ENCODE measurements at places on chromosomes 2 and 18. TPM values are rescaled to one million over a fixed set of nuclear protein-coding genes. Genes with fewer than 3 reads are reported as not detected.

The EGR4 gene
- not detected for total RNA-seq

The NTSR2 gene
- total RNA-seq = not detected

The IHH gene
- not detected for total RNA-seq

The CGREF1 gene
- total RNA-seq = 2.3 TPM

The GKN1 gene
- total RNA-seq = not detected

The USP40 gene
- total RNA-seq = 60.2 TPM

The DNAJC5G gene
- total RNA-seq = not detected

DNA sequence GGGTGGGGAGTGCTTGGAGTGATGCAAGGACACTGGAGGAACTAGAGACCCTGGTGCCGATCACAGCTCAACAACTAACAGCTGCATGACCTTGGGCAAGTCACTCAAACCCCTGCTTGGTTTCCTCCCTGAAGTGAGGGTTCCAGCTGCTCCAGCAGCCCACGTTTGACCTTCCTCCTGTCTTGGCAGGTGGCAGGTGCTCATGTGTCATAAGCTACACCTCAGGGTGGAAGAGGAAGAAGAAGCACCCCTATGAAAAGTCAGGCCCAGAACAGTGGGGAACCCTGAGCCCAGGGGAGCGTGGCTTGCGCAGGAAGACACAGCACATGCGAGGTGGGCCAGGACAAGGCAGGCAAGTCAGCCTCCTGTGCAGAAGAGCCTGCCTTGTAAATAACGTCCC, 42.4 kb downstream of the MRPL35 start:
- DNase-seq = no peak

GRCh38 chr2:70321370-70321769, 19.5 kb upstream of the FAM136A start:
- no peak for DNase-seq

- no peak for DNase-seq
Observed at GRCh38 chr2:88199912-88200682, 30.0 kb downstream of the THNSL2 start.

DNA sequence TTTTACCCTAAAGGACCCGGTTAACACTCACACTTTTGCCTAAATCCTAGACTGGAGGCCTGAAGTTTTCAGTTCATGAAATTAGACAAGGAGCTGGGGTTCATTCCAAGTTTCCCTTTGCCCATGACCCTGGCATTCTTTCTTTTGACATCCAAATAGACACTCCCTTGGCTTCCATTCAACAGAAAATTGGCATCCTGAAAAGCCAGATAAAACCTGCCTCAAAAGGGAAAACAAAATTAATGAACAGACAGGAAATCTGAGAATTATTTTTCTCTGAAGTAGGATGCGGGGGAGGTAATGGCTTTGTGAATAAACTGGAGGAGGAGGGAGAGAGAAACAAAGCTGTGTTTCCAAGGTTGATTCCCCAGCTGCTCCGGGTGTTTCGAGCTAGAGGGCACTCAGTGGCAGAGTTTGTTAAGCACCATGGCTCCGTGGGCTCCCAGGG, 41.0 kb downstream of the SPP2 start:
- no peak for DNase-seq

DNA sequence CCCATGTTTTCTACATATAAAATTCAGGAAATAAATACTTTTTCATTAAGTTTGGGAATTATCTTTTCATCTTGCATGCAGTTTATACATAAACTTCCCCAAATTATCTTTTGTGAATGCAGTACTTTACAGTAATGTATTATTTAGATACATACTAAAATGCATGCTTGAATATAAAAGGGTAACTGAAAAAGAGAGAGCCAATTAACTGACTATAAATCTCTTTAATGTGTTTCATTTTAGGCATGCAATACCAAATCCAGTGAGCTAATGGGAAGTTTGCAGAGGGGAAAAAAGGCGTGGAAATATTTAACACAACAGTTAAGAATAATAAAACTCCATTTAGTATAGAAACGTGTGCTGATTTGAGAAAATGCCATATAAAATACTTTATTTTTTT, 39.2 kb downstream of the COL4A4 start:
- no peak for DNase-seq

GRCh38 chr2:197556456-197556855, 40.6 kb downstream of the MOB4 start:
- DNase-seq = no peak

GRCh38 chr18:23266717-23267446, 131.6 kb downstream of the CABLES1 start:
- no peak for DNase-seq

GRCh38 chr2:169222665-169223064, 139.7 kb downstream of the LRP2 start:
- DNase-seq = no peak

DNA sequence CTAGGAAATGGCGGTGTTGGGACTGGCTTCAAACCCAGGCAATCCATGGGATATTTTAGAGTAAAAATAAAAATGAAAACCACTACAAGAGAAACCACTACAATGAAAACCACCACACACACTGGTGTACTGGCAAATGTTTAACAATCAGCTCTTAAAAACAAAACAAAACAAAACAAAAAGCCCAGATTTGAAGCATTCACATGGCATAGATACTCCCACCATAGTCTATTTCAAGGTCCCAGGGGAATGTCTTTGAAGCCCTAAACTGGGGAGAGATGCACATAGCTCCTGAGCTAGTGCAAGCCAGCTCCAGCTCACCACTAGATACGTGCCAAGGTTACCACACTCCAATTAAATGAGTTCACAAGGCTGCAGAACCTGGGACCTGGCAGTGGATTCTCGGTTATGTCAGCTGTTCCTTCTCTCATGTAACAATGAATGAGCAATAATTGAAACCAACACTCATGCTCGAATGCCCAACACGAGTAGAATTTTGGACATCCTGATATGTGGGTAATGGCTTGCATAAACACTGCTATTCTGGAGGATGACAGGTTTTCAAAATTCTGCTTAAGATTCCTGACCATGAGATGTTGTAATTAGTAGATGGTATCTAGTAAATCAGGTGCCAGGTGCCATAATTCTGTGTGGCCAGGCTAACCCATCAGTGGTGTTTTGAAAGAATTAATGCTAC, 102.2 kb downstream of the OSBPL6 start:
- DNase-seq = no peak

- no peak for DNase-seq
Observed at GRCh38 chr2:238689331-238689730, 158.6 kb upstream of the TWIST2 start.

- DNase-seq = no peak
Observed at GRCh38 chr2:143907801-143908200, 612.1 kb downstream of the ZEB2 start.

GRCh38 chr2:14866736-14867352, 234.3 kb downstream of the LRATD1 start:
- no peak for DNase-seq

GRCh38 chr2:190315273-190315672, 4.4 kb downstream of the HIBCH start:
- no peak for DNase-seq

DNA sequence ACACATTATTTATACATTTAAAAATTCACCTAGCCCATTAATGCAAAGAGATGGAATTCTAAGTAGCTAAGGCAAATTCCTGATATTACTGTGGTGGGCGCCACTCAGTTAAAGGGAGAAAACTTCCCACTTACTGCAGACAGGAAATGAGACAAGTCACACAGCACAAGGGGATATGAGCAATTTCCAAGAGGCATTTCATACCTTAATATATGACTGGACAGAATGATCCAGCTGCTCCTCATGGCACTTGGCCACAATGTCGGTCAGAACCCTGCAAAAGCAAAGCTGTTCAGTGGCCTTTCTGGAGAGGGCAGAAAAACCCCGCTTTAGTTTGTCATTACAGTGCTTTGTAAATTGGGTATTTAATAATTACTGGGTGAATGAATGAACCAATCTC, 121.4 kb upstream of the CCDC195 start:
- DNase-seq = no peak

- DNase-seq = no peak
Observed at GRCh38 chr2:25286025-25286400, 55.7 kb downstream of the DNMT3A start.

DNA sequence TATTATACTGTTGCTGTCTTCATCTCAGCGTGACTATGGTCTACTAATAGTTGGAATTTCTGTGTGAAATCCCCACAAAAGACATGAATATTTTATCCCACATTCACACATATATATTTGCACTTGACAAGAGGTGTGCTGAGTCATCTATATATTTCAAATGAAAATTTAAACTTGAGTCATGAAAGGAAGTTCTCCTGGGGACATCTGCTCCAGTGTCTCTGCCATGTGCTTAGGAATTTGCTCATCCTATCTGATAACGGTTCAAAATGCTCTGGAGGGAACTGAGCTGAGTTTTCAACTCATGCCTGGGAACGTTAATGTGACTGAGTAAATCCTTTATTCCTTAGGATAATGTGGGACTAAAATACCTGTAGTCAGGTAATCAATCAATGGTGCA, 326.2 kb upstream of the MEX3C start:
- no peak for DNase-seq

- no peak for DNase-seq
Observed at GRCh38 chr2:76415821-76416220, 705.1 kb upstream of the GCFC2 start.

DNA sequence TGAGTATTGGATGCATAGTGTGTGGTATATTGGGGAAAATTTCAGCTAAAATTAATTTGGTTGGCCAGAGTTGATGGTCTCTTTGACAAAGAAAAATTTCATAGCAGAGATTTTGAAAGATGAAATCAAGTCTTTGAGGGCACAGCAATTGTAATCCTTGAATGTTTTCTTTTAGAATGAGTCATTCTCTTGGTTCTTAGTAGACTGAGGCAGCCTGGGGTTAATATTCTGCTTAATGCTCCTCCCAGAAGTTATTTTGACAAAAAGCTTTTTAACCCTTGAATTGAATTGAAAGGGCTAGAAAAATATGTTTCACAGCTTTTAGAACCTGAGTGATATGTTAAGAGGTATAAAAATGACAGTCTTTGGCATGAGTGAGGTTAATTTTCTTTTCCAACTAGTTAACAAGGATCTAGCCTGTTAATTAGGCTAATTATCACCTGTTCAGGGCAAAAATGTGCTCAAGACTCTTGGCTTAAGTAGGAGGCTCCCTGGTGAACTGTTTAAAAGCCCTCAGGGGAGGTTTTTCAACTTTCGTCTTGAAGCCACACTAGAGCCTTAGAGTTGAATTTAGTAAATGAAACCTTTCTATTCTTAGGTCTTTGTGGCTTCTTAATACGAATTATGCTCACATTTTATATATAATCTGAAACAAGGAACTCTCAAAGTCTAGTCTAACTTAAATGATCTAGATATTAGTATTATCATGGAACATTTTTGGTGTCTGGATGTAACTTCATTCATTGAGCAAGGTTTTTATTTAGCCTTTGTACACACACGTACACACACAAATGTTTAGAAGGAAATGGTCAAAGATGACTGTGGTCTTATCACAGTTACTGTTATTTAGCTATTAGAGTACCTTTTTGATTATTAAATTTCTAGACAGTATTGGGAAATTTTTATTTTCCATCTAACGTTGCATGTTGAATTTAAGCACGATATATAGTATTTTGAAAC, 272.5 kb downstream of the ZNF407 start:
- DNase-seq = no peak

- DNase-seq = no peak
Observed at GRCh38 chr2:23012499-23012898, 372.5 kb upstream of the KLHL29 start.

DNA sequence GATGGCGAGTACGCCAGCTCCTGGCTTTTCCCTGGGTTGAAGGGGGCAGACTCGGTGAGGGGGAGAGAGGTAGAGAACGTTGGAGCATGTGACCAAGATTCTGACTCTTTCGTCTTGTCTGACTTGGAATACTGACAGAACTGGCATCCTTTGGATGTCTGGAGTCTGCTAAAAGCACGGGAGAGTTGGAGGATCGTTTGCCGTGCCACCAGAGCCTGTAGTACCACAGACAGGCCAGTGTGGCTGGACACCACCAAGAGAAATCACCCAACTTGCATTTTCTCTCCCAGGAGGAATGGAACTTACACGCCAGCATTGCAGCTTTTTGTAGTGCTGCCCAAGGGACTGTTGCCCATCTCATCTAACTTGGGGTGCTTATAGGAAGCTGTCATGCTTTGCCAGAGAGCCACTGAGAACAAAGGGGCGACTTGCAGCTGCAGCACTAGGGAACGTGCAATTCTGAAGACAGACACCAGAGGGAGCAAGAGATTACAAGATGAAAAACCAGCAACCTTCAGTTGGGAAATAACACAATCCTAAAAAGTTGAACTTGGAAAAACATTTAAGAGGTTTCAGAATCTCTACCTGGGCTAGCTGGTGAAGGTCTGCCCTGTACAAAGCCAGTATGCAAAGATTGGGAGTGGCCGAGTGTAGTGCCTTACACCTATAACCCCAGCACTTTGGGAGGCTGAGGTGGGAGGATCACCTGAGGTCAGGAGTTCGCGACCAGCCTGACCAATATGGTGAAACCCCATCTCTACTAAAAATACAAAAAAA, 24.1 kb downstream of the PSMG2 start:
- peak; percentile 30 for DNase-seq

- no peak for DNase-seq
Observed at GRCh38 chr2:25009954-25010353, 31.9 kb upstream of the EFR3B start.

DNA sequence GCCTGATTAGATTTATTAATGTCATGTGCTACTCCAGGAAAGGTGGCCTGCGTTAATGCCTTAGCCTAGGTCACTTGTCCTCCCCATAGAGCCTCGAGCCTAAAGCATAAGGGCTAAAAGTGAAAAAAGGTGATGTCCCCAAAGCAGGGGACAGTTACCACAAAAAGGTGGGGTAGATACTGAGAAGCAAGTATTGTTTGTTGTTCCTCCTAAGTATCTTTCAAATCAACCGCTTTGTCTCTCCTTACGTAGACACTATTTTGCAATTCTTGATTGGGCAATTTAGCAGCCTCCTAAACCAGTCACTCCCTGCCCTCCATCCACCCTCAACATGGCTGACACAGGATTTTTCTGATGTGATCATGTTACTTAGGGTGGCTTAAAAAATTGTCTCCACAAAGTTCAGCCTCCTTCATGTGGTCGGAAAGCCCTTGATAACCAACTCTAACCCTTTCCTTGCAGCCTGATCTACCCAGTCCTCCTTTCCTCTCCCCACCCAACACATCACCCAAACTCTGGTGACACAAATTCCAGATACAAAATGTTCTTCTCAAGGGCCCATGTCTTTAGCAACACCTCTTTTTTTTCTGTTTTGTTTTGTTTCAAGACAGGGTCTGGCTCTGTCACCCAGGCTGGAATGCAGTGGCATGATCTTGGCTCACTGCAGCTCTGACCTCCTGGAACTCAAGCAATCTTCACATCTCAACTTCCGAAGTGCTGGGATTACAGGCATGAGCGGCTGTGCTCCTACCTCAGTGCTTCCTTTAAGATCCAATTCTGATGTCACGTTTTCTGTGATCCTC, 6.9 kb downstream of the INHA start:
- DNase-seq = no peak

DNA sequence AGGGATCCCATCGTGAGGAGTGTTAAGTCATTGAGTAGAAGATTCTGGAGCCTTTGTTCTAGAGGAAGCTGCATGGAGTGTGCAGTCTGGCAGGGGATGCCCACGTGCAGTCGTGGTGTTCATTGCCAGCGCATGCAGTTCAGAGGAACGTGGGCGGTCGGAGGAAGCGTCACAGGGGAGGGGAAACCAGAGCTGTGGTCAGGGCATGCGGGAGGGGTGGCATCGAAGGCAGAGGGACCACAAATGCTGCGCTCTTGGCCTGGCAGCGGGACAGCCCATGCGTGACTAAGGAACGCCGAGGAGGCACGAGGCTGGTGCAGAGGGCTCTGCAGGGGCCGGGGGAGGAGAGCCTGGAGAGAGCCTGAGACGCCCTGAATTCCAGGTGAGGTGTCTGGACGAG, 141.1 kb downstream of the KLHL29 start:
- no peak for DNase-seq
